ENCODE measurements at places on chromosomes 2 and 18.

GRCh38 chr18:42157878-42158277 is 202.8 kb downstream of the PIK3C3 start:
- DNase-seq = no peak

DNA sequence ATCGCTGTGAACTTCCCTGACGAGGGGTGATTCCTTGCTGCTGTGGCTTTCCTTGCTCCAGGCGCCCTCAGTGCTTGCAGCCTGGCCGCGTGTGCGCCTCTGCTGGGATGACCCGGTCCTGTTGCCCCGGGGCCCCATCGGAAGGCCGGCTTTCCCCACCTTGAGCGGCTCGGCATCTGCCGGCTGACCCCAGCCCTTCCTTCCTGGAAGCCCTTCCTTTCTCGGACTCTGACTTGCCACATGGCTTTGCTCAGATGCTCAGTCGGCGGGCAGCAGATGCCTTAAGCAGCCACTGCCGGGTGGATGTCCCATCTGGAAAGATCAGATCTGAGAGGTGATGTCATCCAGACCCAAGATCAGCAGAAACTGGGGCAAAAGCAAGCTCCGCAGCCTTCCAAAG is 100.5 kb upstream of the ODC1 start:
- DNase-seq = no peak

DNA sequence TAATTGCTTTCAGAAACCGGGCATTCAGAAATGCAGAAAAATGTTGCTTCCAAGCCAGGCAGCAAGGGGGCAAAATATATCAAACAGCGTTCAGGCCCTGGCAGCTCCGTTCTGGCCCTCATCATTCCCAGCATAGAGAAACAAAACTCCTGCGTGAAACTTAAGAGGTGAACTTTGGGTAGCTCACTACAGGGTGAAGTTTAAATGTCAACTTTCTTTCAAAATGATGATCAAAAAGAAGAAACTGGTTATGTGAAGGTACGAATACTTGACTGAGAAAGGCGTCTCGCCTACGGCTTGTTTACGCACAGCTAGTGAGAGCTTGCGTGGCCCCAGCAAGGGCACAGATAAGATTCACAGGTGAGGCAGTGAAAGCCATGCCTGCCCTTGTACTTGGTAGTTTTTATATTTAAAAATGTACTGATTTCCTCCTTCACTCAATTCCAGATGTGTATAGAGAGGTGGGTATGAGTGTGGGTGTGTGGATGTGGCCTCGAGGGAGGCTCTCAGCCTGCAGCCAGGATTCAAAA is 127.5 kb downstream of the NFATC1 start:
- peak; percentile 69 for DNase-seq

DNA sequence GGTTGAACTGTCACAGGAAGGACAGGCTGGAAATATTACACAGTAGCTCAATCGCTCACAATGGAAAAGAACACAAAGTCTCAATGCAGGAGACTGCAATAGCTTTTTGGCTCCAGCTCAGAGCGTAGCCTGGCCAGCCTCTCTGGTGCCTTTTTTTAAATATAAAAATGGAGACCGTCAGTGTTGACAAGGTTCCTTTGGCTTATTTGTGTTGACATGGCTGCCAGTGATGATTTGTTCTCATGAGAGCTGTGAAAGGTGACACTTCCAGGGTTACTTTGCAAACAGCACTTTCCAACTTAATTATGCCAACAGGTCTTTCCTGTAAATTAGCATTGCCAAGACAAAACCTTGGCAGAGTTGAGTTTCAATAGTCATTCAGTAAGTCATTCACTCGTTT is 70.8 kb downstream of the KCNE4 start:
- no peak for DNase-seq

DNA sequence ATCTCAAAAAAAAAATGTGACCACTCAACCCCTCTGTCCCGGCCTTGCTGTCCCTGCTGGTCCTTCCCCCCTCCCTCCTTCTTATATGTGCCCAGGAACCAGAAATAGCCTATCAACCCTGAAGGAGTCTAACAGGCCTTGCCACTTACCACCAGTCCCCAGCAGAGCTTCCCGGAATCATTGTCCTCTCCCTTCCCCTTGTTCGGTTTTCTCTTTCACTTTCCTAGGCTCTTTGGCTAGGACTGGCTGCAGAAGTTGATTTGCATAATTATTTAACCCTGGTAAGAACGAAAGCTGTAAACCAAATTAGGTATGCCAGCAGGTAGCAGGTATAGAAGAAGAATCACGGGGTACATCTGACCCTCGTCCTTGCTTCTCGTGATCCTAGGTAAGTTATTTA is 72.6 kb upstream of the ZNF532 start:
- DNase-seq = no peak
